NCI-H774 (cell line): ENCODE measurements at places on chromosomes 1 and 21.

- no peak for DNase-seq
Observed at GRCh38 chr1:55703726-55704363, 488.7 kb upstream of the USP24 start.

DNA sequence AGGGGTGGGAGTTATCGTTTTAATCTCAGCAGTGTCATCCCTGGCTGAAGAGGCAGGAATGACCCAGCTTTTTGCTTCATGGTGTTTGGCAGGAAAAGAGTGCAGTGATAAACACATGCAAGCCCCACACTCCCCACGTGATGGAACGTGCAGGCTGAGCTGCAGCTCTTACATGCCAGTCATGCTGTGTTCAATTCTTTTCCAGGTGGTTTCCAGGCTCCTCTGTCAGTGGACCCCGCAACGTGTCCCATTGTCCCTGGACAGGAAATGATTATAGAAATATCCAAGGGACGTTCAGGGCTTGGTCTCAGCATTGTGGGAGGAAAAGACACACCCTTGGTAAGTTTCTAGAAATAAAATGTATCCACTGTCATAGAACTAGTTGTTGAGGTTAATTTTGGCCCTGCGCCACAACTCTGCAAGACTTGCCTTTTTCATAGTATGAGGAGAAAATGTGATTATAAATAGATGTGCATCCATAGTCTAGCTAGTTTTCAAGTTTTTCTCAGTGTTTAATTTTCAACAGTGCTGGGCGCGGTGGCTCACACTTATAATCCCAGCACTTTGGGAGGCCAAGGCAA, 110.2 kb upstream of the L1TD1 start:
- DNase-seq, result no peak

- no peak for DNase-seq
Observed at GRCh38 chr1:65112811-65113210, 35.2 kb upstream of the AK4 start.

GRCh38 chr1:167158813-167159275, 61.8 kb upstream of the POU2F1 start:
- no peak for DNase-seq

GRCh38 chr1:15118579-15118978, 35.0 kb upstream of the TMEM51 start:
- no peak for DNase-seq
